NCI-H1105 treated with DMSO at 0.1 percent for 48 hours (cell line): ENCODE measurements at places on chromosomes 12 and 14.
A peak's percentile ranks its signal among the peaks of the same experiment; 100 is the strongest.

- DNase-seq: no peak
Observed at GRCh38 chr14:99123208-99123870, 148.7 kb downstream of the BCL11B start.

GRCh38 chr14:41749429-41749828 is 142.8 kb downstream of the LRFN5 start:
- DNase-seq: no peak

DNA sequence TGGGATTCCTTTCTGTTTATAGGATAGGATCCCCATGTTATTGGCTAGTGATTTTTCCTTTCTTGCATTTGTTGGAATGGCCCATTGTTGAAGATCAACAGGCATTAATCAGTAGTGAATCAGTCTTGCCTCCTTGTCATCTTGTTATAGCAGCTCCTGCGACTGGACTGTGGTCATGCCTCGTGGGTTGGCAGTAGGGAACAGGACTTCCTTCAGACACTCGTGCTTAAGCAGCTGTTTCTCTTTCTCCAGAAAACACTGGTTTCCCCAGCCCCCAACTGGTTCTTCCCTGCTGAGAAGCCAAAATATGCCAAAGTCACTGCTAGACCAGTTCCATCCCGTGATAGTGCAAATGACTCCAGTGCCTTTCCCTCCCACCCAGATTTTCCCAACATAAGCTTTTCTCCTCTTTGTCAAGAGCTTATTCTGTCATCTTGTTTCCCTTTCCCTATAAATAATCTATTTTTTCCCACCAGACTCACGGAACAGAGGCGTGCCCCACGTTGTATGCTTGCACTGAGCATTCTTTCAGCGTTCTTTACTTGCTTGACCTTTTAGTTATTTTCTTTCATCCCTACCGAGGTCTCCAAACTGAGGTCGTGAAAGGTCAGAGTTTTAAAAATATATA is 83.5 kb downstream of the SAMD4A start:
- no peak for DNase-seq

DNA sequence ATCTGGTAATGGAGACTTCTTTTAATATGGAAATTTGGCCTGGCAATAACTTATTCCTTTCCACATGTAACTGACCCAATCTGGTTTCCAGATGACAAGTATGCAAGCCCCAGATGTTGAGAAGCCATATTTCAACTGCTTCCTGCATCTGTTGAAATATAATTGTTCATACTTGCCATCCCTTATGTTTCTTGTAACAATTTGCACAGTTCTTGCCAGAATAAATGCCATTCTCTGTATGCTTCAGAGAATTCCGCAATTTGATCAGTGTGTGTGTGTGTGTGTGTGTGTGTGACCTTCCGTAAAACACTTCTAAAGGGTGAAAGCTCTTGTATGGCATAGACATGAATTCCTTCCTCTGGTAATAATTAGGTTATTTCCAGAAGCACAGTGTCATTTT is 1.8 kb upstream of the CLEC2A start:
- DNase-seq: no peak

GRCh38 chr12:88388566-88389540 is 191.4 kb downstream of the KITLG start:
- no peak for DNase-seq

DNA sequence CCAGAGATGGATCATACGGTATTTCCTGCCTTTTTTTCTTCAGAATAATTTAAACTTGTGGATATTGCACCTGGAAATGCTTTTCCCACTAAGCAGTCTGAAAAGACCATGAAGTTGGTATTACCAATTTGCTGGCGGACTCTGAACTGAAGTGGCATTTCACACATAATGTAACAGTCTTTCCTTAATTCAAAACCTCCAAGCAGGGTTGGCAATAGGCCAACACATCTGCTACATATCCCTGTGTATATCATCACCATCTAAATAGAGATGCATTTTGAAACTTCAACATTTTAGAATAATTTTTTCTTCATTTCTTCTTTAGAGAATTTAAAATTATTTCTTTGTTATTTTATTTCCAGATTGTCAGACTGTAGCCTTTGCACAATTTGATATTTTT is 100.5 kb downstream of the TSPAN8 start:
- peak; percentile 77 for DNase-seq

GRCh38 chr12:10673659-10674384 is at the start of gene STYK1:
TSS of gene STYK1 (minus strand) at chr12:10674052. CDS start at chr12:10634618, 39,434 bp downstream.
- DNase-seq: peak; percentile 89

- no peak for DNase-seq
Observed at GRCh38 chr14:82398256-82398655, 864.6 kb upstream of the SEL1L start.

DNA sequence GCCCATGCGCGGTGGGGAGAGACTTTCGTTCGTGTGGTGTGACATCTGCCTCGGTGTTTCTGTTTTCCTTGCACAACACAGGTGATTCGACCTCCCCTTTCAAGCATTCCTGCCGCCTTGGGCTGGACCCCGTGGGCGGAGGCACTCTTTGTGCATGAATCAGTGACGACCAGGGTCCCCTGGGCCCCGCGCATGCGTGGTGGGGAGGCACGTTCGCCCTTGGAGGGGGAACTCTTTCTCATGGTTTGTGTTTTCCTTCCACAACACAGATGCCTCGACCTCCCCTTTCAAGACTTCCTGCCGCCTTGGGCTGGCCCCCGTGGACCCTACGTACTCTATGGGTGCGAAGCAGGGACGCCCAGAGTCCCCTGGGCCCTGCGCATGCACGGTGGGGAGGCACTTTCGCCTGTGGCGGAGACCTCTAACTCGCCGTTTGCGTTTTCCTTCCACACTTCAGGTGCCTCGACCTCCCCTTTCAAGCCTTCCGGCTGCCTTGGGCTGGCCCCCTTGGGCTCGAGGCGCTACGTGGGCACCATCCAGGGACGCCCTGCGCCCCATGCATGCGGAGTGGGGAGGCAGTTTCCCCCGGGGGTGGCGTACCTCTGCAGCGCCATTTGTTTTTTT is 340.9 kb downstream of the ALG10 start:
- DNase-seq: no peak

GRCh38 chr12:48810903-48811431 is 7.3 kb upstream of the CACNB3 start:
- no peak for DNase-seq

- DNase-seq: no peak
Observed at GRCh38 chr14:39912192-39913100, 480.2 kb upstream of the FBXO33 start.

DNA sequence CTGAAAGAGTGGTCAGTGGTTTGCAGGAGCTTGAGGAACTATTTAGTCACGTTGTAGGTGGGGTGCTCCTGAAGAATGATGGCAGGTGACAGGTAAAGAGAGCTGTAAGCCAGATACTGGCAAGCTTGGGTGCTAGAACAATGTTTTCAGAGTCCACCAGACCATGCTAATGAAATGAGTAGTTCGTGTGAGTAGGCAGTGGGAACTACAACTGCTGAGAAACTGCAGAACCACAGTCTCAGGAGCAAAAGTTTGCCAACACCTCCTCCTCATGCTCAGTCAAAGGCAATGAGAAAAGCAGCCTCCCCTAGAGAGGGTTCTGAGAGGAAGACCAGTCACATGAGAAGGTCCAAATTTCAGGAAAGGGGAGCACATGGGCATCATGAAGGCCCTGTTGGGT is 91.3 kb downstream of the PRKD1 start:
- no peak for DNase-seq

- no peak for DNase-seq
Observed at GRCh38 chr12:110677206-110677911, 11.6 kb downstream of the HVCN1 start.

DNA sequence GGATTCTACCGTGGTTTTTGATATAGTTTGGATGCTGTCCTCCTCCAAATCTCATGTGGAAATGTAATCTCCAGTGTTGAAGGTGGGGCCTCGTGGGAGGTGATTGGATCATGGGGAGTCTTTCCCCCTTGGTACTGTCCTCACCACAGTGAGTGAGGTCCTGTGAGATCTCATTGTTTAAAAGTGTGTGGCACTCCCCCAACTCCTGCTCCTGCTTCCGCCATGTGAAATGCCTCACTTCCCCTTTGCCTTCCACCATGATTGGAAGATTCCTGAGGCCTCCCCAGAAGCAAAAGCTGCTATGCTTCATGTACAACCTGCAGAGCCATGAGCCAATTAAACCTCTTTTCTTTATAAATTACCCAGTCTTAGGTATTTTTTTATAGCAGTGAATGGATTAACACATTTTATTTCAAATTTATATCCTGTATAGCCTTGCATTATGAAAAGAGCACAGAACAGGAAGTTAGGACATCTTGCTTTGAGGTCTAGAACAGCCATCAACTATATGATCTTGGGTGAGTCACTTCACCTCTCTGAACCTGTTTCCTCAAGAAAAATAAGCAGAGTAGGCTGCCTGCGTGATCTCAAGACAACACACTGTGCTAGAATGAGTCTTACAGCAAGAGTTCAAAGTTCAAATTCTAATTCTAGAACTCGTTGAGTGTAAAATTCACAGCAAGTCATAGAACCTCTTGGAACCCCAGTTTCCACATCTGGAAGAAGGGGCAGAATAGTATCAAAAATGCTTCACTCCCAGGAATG is 160.9 kb upstream of the EEA1 start:
- no peak for DNase-seq

- no peak for DNase-seq
Observed at GRCh38 chr14:101819251-101819990, 57.9 kb downstream of the PPP2R5C start.

- no peak for DNase-seq
Observed at GRCh38 chr12:108616941-108617858, 16.5 kb downstream of the SELPLG start.

DNA sequence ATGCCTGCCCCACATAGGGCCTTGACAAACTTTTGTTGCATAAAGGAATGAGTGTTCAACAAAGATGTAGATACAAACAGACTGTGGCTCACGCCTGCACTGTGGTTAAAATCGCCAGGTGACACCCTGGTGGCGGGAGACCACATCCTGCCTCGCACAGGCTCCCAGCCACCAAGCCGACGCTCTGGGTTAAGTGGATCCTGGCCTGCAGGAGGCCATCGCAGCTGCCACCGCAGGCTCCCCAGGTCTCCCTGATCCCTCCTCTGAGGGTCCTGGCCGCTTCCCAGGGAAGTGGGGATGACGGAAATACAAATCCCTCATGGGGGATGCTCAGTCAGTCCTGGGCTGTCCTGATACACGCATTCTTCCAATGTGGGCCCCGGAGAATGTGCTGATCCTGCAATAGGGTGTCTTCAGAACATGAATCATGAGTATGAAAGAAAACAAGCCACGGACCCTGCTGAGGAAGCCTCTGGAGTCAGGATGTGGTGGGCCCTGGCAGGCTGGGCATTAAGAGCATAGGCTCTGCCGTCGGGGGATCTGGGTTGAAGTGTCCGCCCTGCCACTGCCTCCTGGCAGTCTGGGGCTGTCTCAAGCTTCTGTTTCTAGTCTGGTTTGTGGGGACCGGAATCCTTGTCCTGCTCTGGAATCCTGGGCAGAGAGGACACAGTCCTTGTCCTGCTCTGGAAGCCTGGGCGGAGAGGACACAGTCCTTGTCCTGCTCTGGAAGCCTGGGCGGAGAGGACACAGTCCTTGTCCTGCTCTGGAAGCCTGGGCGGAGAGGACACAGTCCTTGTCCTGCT is 53.5 kb upstream of the BEGAIN start:
- DNase-seq: no peak

DNA sequence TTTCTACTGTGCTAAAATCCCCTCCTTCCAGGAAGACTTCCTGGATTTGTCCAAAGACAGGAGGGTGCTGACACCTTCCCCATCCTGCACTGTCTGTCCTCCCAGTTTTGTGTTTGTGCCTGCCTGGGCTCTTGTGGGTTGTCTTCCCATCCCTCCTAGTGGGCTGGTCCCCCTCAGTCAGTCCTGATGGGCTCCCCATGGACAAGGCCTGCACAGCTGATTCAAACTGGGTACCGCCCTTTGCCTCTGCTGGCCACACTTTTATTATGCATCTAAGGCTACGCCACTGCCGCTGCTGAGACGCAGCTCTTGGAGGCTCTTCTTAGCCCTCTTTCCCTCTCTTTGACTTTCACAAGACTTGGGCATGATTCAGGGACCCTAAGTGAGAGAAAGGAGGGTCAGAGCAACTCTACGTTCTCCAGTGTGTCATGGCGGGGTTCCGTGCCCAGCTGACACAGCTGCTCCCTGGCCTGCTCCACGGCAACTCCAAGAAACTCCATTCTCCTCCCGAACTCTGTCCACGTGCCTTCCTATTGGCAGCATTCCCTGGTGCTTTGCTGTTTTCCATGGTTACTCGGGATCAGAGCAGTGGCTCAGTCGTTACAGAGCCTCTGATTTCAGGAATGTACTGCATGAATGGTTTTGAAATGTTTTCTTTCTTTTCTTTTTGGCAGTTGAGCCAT is 3.8 kb upstream of the KRT85 start:
- DNase-seq: no peak

DNA sequence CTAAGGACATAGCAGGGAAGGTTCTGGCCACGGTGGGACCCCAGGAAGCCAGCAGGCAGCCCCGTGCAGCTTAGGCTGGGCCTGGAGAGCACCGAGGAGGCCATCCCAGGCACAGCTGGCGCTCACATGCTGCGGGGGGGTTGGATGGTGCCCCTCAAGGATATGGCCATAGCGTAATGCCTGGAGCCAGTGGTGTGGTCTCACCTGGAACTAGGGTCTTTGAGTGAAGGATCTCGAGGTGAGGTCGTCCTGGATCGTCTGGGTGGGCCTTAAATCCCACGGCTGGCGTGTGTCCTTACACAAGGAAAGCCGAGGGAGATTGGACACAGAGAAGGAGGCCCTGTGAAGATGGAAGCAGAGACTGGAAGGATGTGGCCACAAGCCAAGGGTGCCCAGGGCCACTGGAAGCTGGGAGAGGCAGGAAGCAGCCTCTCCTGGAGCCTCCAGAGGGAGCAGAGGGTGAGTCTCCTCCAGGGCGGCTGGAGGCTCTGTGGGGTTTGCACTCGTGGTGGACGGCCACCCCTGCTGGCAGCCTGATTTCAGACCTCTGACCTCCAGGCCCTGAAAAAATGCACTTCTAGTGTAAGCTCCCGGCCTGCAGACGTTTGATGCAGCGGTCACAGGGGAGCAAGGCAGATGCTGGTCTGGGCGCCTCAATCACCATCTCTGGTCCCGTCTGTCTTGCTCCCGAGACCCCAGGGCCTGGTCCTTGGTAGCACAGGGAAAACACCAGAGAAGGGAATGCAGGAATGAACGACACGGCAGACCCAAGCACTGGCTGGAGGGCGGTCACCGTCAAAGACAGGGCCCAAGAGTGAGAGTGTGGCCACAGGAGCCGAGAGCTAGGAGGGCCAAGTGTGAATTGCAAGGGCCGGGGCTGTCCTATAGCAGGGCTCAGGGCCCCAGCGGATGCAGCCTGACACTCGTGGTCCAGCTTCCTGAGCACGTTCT is 218.6 kb downstream of the KIF26A start:
- no peak for DNase-seq

GRCh38 chr12:114762490-114763110 is 78.6 kb upstream of the TBX3 start:
- DNase-seq: no peak

- no peak for DNase-seq
Observed at GRCh38 chr12:52513736-52514135, 6.5 kb downstream of the KRT5 start.

GRCh38 chr12:75954041-75954440 is 77.5 kb downstream of the PHLDA1 start:
- DNase-seq: no peak

GRCh38 chr12:101696251-101697196 is 916 bp upstream of the CHPT1 start:
- DNase-seq: peak; percentile 29
